ENCODE measurements at places on chromosomes 13 and 19.
A peak's percentile ranks its signal among the peaks of the same experiment; 100 is the strongest.

DNA sequence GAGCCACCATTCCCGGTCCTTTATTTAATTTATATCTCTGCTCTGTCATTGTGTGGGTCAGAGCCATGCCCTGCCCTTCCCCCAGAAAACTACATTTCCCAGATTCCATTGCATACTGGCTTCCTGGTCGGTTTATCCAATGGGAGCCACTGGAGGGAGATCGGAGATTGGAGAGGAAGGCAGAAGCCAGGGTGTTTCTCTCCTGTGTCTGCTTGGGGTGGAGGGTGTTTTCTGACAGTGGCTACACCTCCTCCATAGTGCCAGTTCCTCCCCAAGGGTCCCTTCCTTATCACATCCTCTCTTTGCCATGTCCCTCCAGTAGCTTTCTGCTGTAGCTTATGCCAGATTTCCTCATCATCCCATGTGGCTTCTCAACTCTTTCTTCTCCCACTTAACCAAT, 19.0 kb downstream of the OLFM2 start:
- peak; percentile 66 for DNase-seq

- DNase-seq = no peak
Observed at GRCh38 chr13:44300895-44301638, 72.6 kb upstream of the SERP2 start.

GRCh38 chr19:46299695-46300094, 2.9 kb downstream of the HIF3A start:
- DNase-seq = no peak

- no peak for DNase-seq
Observed at GRCh38 chr13:34721631-34722595, 220.2 kb upstream of the NBEA start.

DNA sequence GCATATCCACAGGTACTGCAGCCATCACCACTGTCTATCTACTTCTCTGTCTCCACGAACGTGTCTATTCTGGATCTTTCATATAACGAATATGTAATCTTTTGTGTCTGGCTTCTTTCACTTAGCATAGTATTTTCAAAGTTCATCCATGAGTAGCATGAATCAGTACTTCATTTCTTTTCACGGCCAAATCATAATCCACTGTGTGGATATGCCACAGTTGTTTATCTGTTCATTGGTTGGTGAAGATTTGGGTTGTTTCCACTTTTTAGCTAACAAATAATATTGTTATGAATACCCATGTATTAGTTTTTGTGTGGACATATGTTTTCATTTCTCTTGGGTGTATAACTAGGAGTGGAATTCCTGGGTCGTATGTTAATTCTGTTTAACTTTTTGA, 14.4 kb downstream of the RGCC start:
- DNase-seq = no peak

- no peak for DNase-seq
Observed at GRCh38 chr19:48935864-48936263, 2.4 kb downstream of the DHDH start.

DNA sequence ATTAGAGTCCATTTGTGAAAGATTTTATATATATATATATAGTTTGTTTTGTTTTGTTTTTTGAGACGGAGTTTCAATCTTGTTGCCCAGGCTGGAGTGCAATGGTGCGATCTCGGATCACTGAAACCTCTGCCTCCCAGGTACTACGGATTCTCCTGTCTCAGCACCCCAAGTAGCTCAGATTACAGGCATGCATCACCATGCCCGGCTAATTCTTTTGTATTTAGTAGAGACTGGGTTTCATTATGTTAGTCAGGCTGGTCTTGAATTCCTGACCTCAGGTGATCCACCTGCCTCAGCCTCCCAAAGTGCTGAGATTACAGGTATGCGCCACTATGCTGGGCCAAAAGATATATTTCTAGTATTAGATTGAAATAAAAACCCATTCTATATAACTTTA, 4.0 kb upstream of the ZNF701 start:
- DNase-seq = no peak

GRCh38 chr19:49217382-49217781, 59.8 kb downstream of the TRPM4 start:
- no peak for DNase-seq

- DNase-seq = no peak
Observed at GRCh38 chr19:10640361-10640760, 13.8 kb upstream of the ILF3 start.

DNA sequence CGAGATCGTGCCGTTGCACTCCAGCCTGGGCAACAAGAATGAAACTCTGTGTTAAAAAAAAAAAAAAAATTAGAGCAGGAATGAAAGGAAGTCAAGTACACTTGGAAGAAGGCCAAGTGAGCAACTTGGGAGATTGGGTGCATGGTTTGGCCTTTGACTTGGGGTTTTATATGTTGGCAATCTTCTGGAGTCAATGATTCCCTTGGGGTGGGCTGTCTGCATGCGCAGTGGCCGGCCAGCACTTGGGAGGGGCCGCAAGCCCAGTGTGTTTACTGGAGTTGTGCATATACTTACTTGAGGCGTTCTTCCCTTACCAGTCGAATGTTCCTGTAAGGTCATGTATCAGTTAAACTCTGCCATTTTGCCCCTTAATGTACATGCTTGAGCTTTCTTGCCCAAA, 103.9 kb downstream of the FAM216B start:
- no peak for DNase-seq

- peak; percentile 98 for DNase-seq
Observed at GRCh38 chr19:56837492-56838023, 3.0 kb downstream of the PEG3 start.

DNA sequence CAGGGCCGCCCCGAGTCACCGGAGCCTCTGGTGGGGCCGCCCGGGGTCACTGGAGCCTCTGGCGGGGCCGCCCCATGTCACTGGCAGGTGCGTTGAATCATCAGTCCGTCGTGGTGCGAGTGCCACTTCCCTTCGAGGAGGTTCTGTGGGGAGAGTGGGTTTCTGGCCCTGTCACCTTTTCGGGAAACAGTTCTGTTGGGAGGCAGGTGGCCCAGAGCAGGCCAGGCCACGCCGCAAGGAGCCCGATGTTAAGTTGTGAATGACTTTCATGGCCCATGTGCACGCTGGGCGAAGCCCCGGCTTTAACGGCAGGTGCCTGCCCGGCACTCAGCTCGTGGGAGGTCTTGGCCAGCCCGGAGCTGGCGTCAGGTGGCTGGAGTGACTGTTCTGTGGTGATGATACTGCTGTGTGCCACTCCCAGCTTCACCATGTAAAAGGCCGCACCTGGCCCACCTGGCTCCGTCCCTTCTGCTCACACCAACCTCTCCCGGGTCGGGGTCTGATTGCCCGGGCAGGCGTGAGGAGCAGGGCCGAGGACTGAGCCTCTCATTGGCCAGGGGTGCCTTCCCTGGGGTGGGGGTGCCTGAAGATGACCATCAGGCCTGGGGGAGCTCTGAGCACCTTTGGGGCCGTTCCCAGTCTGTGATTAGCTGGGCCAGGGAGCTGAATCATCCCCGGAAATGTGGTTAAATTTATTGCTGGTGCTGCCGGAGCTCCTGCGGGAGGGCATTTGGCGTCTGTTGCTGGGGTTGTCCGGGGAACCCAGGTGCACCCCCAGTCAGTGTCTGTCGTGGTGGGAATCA, 29.2 kb downstream of the CSNK1G2 start:
- DNase-seq = no peak

DNA sequence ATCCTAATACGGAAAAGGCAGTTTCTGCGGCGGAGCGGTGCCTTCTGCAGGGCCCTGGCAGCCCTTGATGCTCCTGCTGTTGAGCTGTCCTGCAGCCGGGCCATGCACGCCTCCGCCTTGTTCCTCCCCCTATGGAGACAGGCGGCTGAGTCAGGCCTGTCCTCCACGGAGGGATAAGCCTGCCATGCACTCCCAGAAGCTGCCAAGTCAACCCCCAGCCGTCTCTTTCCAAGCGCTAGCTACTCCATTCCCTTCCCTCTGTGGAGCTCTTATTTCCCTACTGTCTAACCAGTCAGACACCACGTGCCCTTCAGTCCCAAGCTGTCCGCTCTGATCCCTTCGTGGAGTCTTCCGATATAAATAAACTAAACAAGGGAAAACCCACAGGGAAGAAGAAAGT, 197.0 kb downstream of the COL4A1 start:
- DNase-seq = no peak

DNA sequence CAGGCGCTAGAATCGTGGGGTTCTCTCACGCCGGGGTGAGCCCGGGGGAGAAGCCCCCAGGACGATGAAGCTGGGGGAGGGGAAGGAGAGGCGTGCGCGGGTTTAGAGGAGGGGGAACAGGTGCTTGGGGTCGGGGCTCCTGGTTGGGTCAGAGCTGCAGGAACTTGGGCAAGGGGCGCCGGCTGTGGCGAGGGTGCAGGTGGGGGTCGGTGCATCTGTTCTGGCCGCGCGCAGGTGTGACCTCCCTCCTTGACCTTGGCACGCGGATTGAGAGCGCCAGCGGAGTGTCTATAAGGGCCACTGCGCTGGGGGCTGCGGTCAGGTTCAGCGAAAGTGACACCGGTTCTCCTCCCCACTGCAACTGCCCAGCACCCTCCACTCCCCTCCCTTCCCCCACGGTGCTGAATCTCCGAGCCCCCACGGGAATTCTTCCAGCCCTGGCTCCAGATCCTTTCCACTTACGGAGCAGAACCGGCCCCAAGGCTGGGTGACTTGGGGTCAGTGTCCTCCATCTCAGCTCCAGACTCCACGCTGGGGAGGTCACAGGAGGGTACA, 618 bp downstream of the TMEM38A start:
- DNase-seq = no peak

- DNase-seq = no peak
Observed at GRCh38 chr19:37943480-37943879, 36.5 kb downstream of the SIPA1L3 start.

GRCh38 chr13:110538632-110539031, 22.9 kb downstream of the RAB20 start:
- no peak for DNase-seq

DNA sequence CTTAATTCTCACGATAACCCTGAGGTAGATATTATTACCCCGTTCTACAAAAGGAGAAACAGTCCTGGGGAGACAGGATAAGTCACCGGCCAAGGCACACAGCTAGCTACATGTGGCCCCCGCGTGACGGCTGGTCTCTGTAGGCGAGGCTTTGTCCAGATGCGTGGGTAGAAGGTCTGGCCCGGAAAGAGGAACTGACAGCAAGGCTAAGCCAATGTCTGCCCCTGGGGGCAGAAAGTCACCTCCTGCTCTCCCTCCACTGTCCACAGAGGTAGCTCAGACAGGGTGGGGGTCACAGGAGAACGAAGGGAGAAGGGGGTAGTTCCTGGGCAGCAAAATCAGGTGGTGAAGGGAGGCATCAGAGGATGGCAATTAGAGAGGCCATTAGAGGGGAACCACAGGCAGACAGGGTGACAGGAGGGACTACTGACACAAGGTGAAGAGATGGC, 1.8 kb downstream of the APOC4 start:
- no peak for DNase-seq

DNA sequence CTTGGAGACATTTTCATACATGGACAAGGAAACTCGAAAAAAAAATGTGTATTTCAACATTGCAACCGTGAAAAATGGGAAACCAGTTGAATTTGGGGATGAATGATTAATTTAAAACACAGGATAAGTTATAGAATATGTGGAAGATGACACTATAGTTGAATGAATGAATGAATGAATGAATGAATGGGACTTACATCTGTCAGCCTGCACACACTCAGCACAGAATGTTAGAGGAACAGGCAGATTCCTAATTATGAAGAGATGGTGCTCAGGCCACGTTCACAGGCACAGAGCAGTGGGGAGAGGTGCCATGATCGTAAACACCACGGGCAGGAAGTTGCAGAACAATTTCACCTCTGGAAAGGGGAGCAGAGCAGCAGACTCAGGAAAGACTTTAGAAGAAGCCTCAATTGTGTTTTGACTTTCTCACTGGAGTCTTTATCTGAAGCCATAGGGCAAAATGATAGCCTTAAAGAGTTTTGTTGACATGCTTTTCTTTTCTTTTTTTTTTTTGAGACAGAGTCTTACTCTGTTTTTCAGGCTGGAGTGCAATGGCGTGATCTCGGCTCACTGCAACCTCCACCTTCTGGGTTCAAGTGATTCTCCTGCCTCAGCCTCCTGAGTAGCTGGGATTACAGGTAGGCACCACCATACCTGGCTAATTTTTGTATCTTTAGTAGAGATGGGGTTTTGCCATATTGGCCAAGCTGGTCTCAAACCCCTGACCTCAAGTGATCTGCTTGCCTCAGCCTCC, 4.9 kb upstream of the SULT2A1 start:
- DNase-seq = no peak

- DNase-seq = no peak
Observed at GRCh38 chr19:43527860-43528622, 1.0 kb upstream of the ETHE1 start.

DNA sequence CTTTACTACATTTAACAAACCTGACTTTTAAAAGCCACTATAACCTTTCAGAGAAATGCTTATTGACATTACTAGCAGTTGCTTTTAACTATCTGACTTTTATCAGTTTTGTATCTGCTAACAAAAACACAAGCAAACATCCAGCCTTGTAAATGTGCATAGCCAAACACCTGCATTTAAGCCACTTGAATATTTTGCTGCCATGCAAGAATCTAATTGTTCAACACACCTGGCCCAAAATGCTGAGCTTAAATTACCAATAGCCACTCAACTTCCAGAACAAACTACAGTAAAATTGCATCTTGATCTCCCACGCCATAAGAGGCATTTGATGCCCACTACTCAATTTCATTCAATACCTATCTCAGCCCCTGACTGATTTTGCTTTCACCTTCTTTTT, 9.3 kb downstream of the ZIC5 start:
- DNase-seq = no peak

DNA sequence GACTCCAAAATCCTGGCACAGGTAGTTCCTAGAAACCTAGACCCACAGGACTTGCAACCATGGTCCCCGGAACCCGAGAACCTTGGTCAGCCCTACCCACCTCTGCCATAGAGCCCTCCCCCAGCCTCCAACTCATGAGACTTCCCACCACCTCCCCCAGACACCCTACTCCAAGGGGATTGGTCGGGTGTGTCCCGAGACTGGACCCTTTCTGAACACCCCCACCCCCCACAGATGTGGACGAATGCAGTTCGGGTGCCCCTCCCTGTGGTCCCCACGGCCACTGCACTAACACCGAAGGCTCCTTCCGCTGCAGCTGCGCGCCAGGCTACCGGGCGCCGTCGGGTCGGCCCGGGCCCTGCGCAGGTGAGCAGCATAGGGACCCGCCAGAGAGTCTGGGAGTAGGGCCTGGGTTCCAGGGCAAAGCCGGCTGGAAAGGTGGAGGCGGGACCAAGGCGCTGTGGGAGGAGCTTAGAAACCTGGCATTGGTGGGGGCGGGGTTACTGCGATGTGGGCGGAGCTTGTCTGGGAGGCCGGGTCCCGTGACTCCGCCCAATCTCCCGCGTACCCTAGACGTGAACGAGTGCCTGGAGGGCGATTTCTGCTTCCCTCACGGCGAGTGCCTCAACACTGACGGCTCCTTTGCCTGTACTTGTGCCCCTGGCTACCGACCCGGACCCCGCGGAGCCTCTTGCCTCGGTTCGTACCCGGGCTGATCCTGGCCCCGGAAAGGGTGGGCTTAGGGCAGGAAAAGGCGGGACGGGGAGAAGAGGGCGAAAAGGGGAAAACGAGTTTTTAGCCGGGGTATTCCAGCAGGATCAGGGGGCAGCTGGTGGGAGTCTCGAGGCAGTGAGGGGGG, 11.9 kb downstream of the LTBP4 start:
- peak; percentile 94 for DNase-seq

- no peak for DNase-seq
Observed at GRCh38 chr13:111046590-111047141, 68.4 kb upstream of the ARHGEF7 start.
